ENCODE measurements at places on chromosomes 3 and 15. TPM values are rescaled to one million over a fixed set of nuclear protein-coding genes. Genes with fewer than 3 reads are reported as not detected.
A peak's percentile ranks its signal among the peaks of the same experiment; 100 is the strongest.

Gene UBL7
- 44.9 TPM for polyA plus RNA-seq

Gene MEX3B
- polyA plus RNA-seq, result 2.6 TPM

Gene EXD1
- 0.02 TPM for polyA plus RNA-seq

- H3K27me3 ChIP-seq, result no peaks in the 10 kb centered on the region
- H3K4me3 ChIP-seq, result no peak overlapping the region
- DNase-seq, result peak; percentile 24
- no peaks in the 10 kb centered on the region for H3K4me1 ChIP-seq
- no peak overlapping the region for H3K27ac ChIP-seq
Measured at GRCh38 chr15:30036036-30036703, 46.6 kb upstream of the GOLGA8J start.

GRCh38 chr3:42204867-42205599, 61.0 kb downstream of the CCK start:
- H3K27me3 ChIP-seq, result no peaks in the 10 kb centered on the region
- no peaks in the 10 kb centered on the region for H3K4me1 ChIP-seq
- H3K27ac ChIP-seq, result no peak overlapping the region

GRCh38 chr15:43878446-43878845, 51.6 kb downstream of the WDR76 start:
- no peak overlapping the region for H3K27ac ChIP-seq
- H3K4me3 ChIP-seq, result no peak overlapping the region
- peaks cover 3% of the 10 kb centered on the region for H3K36me3 ChIP-seq
- no peaks in the 10 kb centered on the region for H3K4me1 ChIP-seq

- H3K36me3 ChIP-seq, result no peaks in the 10 kb centered on the region
- no peak overlapping the region for H3K27ac ChIP-seq
- H3K4me1 ChIP-seq, result no peaks in the 10 kb centered on the region
- peak; percentile 71 for DNase-seq
- H3K4me3 ChIP-seq, result no peak overlapping the region
Measured at GRCh38 chr3:25831578-25831977, 41.7 kb downstream of the OXSM start.

Measured in fibroblast of lung (primary cell).